ENCODE measurements at places on chromosomes 4 and X.

GRCh38 chr4:102862016-102862415 lies 6.8 kb upstream of the CISD2 start:
- DNase-seq: no peak

DNA sequence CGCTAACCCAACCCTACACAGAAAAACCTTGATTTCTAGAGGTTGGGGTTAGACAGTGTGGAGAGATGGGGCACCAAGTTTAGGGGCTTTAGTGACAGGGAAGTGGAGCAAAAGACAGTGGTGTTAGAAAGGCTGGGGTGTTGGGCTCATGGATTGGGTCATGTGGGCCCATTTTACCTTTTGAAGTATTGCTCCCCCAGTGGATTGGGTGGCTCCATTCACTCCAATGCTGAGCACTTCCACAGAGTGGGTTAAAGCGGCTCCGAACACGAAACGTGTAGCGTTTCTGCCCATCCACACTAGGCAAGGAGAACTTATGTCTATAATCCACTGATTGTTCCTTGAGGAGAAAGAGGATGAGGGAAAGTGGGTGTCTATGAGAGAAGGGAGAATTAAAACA lies 2.3 kb downstream of the IL2RG start:
- DNase-seq: no peak

DNA sequence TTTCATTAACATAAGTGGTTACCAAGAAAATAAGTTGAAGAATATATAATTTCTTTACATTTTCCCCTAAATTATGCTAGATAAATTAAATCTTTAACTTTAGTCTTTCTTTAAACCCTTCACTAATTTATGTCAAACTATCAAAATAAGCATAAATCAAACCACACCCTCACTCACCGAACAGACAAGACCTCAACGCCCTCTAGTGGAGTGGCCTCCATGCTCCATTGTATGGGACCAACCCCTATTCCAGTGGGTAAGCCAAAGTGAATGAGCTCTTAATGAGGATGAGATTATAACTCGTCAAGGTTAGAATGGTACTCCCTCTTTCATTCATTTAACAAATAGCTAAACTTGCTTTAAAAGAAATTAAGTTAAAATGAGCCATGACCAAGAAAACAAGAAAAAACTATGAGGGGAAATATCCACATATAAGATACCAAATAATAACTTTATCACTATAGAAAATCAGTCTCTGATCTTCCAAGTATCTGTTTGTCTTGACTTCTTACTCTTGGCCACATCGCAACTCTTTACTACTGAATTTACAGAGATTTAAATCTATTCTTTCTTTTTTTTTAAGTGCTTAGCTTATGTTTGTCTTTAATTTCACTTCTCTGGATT lies 15.6 kb upstream of the BBS12 start:
- DNase-seq: peak; percentile 15

- no peak for DNase-seq
Measured at GRCh38 chrX:138718941-138719340, 7.4 kb upstream of the FGF13 start.

GRCh38 chrX:72714478-72714916 lies 391 bp upstream of the PHKA1 start:
- peak; percentile 17 for DNase-seq

- DNase-seq: no peak
Measured at GRCh38 chr4:81454948-81455347, 16.8 kb downstream of the RASGEF1B start.

DNA sequence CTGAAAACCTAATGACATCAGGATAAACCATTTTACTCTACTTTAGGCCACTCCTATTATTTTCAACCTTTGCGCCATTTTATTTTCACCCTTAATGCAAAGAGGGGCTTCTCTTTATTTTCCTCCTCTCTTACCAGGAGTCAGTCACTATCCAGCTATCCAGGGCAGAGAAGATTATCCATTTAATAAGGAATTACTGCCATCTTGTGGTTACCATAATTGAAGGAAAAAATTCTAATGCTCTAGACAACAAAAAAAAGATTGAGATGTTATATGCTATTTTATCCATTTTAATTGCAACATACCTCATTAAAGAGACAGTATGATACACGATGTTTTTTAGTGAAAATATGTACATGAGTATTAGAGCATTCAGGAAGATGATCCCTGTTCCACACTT lies 514.5 kb upstream of the FAM241A start:
- DNase-seq: no peak

DNA sequence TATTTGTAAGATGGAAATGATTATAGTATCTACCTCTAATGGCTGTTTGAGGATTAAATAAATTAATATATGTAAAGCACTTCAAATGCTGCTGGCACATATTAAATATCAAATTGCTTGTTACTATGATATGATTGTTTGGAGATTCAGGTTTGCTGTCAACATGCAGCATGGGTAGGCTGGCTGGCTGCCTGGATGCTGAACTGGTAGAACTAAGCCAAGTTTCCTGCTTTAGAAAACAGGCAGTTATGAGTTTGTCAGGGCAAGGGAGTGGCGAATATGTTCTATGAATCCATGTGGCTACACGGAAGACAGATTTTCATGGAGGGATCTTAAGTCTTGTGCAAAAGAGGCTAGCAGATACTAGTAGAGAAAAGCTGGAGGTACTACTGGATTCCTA lies 239.6 kb downstream of the GBA3 start:
- no peak for DNase-seq

DNA sequence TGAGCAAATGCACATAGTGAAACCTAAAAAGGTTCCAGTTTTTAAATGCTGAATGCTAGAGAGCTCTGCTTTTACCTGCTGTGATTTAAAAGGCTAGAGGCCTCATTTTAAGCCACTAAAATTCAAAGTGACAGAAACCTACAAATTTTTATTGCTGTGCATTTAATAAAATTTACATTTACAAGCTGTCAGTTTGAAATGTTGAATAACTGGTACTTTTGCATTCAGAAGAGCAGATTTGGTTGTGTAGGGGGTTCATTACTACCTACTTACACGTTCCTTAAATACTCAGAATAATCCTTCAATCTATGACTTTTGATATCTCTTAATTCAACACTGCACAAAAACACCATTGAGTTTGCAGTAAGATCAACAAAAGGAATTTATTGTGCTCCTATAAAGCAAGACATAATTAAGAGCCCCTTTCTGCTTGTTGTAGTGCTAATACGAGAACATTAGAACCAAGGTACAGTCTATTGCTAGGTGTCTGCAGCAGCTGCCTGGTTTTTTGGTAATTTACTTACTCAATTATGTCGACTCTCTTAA lies 27.9 kb downstream of the NKX3-2 start:
- DNase-seq: no peak

- no peak for DNase-seq
Measured at GRCh38 chrX:12967711-12968465, 7.0 kb upstream of the TMSB4X start.

GRCh38 chrX:131826572-131826971 lies 196.5 kb upstream of the STK26 start:
- no peak for DNase-seq

DNA sequence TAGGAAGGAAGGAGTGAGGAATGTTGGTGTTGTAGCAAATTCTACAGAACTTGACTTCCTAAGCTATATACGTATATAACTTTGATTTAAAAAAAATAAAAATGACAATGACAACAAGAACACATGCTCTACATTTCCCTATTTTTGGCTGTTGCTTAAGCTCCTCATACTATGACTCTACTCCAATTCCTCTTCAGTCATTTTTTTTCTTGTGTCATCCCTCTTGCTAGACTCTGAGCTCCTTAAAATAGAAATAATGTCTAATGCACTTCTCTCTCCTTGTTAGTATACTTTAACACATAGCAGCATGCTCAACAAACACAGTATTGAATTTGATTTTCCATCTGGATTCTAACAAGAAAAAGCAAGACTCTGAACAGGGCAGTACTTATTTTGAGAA lies 144.0 kb downstream of the HDX start:
- DNase-seq: no peak

GRCh38 chr4:78864405-78865024 lies 74.7 kb downstream of the PAQR3 start:
- DNase-seq: no peak

DNA sequence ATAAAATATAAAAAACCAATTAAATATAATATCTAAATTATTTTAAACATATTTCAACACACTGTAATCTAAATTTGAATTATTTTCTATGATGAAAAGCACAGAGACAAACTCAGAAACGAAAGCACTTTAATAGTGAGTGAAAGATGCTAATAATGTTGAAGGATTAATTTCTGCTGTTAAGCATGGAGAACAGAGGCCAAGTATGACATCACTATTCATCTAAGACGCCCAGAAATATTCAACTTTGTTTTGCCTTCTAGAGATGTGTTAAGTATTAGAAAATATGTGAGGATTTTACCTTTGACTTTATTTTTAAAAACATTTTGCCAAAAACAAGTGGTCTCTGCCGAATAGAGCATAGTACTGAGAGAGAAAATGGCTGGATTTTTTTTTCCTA lies 19.3 kb downstream of the ARHGEF6 start:
- DNase-seq: no peak

GRCh38 chrX:125439194-125439849 lies 119.7 kb downstream of the TEX13C start:
- no peak for DNase-seq

DNA sequence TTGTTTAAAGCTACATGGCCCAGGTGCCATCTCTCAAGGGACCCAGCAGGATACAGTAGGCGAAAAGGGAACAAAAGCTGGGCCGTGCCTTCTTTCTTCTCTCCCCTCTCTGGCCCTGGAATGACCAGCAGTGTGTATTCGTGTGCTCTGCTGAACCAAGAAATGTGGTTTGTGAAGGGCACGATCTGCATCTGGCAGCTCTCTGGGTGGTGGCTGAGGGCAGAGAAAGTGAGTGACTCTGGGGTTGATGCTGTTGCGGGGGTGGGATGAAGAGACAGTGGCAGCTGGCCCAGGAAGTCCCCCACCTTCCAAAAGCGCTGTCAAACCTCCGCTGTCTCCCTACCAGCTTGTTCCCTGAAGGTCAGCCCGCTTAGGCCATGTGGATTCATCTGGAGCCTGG lies 88.3 kb downstream of the CLDN34 start:
- no peak for DNase-seq

DNA sequence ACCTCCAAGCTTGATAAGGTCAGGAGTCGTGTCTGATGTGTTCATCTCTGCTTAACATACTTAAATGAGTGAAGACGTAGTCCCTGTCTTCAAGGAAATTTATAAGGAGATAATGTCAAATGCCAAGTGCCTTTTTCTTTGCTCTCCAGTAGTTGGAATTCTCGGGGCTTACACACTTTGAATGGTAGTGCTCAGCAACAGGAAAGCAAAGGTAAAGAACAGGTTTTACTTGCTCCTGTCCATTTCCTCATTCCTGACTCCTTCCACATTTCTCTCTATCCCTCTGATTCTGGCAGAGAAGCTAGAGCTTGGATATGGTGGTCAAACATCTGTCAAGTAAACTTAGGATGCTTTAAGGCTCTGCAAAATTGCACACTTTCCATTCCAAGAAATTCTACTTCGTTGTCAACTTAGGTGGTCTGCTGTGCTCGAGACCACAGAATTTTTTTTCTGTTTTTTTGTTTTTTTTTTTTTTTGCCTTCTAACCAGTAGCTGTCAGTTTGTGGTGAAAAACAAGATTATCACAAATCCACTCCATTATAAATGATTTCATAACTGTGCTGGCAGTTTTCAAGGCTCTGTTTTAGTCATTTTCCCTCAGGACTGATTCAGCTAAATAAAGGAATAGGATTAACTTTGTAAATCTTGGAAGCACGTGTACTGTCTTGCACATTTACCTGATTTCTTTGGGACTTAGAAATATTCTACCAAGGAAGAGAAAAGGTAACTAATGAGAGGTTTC lies 180.8 kb upstream of the ANXA3 start:
- no peak for DNase-seq

- no peak for DNase-seq
Measured at GRCh38 chr4:86818211-86818610, 31.0 kb downstream of the SLC10A6 start.

Measured in amygdala (tissue), 56 donors.